ENCODE measurements at places on chromosomes 13 and 19. TPM values are rescaled to one million over a fixed set of nuclear protein-coding genes. Genes with fewer than 3 reads are reported as not detected.

GRCh38 chr19:41708481-41708880 lies at the start of gene CEACAM5:
Gene CEACAM5 (plus strand): TSS chr19:41708626. CDS start chr19:41708732, 106 bp downstream.
- peak; percentile 95 for DNase-seq

- DNase-seq: no peak
These were observed 183.2 kb downstream of the GPC6 start for GRCh38 chr13:93409816-93410215.

GRCh38 chr13:71922194-71922593 lies 55.2 kb upstream of the DACH1 start:
- DNase-seq: no peak

SIGLEC9 gene
- 1.7 TPM for total RNA-seq

Measured in colonic mucosa (tissue), 4 donors.